ENCODE measurements at places on chromosomes 13 and 19.

DNA sequence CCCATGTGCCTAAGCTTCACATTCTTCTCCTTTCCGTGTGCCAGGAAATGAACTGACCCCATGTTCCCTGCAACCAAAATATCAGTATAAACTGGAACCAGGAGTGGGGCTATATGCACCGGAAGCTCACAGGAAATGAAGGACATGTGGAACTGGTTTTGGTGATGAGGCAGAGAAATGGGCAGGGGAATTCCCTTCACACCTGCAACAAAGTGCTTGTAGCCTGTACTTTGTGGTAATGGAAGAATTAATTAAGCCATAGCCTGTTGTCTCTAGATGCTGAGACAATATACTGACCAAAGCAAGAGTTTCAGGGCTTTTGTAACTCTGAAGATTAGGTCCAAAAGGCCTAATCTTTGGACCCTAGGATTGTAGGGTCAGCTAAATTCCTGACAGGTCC lies 15.5 kb upstream of the UGGT2 start:
- DNase-seq, result no peak

DNA sequence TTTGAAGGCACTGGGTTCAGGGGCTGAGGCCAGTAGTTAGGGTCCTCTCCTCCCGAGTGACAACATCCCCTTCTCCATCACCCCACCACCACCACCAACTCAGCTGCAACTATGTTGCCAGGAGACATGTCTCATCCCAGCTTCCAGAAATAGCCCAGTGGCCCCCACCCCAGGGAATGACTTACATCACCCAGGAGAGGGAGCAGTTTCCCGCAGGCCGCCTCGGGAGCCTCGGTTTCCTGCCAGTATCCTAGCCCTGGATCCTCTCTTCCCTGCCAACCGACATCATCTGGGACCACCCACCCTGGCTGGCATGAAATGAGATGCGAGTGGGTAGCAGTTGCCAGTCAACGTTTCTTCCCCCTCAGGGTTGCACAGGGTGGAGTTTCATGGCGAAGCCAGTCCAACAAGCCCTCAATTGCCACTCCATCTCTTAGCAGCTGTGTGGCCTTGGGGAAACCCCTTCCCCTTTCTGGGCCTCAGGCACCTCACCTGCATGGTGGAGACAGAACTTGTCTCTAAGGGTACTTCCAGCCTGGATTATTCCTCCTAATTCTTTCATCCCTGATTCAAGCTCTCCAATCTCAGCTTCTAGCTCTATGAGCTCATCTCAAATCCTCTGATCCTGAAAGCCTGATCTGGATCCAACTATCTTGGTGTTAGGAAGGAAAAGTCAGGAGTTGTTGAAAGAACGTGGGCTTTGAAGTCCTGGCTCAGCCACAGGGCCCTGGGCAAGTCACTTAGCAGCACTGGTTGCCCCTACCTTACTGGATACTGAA lies 3.9 kb upstream of the GSK3A start:
- no peak for DNase-seq

- peak; percentile 20 for DNase-seq
Measured at GRCh38 chr19:58229255-58229639, 533 bp downstream of the ZNF544 start.

- DNase-seq, result peak; percentile 78
Measured at GRCh38 chr19:17469481-17470067, 750 bp upstream of the SLC27A1 start.

DNA sequence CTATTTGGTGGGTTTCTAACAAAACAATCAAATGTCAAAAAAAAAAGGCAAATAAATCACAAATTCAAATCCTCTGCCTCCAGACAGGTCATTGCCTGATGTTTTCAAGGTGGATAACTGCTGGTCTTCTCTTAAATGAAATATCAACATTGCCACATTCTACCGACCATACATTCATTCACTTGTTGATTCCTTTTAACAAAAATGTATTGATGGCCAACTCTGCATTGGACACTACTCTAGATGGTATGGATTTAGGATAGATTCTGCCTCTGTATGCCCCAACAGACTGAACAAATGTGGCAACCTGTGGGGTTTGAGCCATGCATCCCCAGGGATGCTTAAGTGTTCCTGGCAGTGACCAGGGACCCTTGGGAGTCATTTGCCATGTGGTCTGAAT lies 87.6 kb upstream of the STK24 start:
- DNase-seq, result no peak

DNA sequence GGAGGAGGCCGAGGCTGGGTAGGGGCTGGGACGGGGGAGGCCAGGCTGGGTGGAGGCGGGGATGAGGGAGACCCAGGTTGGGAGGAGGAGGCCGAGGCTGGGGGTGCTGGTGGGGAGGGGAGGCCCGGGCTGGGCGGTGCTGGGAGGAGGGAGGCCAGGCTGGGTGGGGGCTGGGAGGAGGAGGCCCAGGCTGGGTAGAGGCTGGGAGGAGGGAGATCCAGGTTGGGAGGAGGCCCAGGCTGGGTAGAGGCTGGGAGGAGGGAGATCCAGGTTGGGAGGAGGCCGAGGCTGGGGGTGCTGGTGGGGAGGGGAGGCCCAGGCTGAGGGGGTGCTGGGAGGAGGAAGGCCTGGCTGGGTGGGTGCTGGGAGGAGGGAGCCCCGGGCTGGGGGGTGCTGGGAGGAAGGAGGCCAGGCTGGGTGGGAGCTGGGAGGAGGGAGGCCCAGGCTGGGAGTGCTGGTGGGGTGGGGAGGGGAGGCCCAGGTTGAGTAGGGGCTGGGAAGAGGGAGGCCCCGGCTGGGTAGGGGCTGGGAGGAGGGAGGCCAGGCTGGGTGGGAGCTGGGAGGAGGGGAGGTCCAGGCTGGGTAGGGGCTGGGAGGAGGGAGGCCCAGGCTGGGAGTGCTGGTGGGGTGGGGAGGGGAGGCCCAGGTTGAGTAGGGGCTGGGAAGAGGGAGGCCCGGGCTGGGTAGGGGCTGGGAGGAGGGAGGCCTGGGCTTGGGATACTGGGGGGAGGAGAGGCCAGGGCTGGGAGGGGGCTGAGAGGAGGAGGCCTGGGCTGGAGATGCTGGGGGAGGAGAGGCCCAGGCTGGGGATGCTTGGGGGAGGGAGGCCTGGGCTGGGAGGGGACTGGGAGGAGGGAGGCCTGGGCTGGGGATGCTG lies 10.7 kb downstream of the TPGS1 start:
- DNase-seq, result no peak

- no peak for DNase-seq
Measured at GRCh38 chr19:13952931-13953531, 722 bp downstream of the DCAF15 start.

GRCh38 chr13:19668778-19669177 lies 35.3 kb downstream of the MPHOSPH8 start:
- DNase-seq, result no peak

GRCh38 chr13:25584087-25584486 lies 212.3 kb downstream of the ATP8A2 start:
- no peak for DNase-seq

DNA sequence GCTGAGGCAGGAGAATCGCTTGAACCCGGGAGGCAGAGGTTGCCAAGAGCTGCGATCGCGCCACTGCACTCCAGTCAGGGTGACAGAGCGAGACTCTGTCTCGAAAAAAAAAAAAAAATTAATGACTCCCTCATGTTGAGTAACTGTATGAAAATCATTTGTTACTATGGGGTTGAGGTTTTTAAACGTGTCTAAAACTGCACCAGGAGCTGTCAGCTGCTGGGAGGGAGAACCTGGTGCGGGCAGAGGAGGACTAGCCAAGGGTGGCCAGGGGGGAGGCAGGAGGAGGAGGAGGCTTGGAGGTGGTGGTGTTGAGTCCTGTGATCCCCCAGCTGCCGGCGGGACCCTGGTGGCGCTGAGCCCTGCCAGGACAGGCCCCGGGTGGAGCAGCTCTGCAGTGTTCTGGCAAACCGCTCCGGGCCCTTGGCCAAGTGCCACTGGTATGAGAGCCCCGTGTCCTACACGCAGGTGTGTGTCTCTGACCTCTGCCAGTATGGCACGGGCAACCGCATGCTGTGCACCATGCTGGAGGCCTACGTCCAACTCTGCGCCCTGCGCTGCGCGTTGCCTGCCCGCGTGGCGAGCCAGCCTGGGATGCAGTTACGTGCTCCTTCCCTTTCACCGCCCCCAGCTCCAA lies 17.1 kb upstream of the FXYD3 start:
- no peak for DNase-seq

- no peak for DNase-seq
Measured at GRCh38 chr19:46660008-46660517, 919 bp downstream of the DACT3 start.

DNA sequence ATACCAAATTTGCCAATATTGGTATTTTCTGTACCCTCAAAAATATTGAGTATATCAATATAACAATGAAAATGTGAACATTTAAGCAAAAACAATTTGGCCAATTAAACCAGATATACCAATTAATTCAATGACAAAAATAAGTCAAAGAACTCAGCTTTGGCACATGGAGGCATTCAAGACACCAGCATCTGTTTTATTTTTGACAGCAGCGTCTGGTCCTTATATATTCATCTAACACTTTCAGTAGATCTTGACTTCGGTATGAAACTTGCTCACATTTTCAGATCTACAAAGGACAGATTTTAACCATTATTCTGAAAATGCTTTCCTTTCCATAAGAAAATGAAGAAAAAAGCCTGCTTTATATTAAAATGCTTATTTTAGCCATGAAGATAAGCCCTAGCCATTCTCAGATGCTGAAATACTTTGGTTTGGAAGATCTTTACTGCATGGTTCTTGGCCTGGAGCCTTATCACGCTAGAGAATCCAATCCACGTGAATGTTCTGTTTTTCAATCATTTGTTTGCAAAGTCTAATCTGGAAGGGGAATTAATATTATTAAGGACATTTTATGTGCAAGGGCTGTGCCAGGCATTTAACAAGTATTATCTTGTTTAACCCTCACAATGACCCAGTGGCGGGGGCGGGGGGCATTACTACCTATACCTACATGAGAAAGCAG lies 132.2 kb downstream of the DLEU7 start:
- DNase-seq, result no peak

GRCh38 chr19:30799865-30800755 lies 427.9 kb downstream of the ZNF536 start:
- DNase-seq, result no peak

DNA sequence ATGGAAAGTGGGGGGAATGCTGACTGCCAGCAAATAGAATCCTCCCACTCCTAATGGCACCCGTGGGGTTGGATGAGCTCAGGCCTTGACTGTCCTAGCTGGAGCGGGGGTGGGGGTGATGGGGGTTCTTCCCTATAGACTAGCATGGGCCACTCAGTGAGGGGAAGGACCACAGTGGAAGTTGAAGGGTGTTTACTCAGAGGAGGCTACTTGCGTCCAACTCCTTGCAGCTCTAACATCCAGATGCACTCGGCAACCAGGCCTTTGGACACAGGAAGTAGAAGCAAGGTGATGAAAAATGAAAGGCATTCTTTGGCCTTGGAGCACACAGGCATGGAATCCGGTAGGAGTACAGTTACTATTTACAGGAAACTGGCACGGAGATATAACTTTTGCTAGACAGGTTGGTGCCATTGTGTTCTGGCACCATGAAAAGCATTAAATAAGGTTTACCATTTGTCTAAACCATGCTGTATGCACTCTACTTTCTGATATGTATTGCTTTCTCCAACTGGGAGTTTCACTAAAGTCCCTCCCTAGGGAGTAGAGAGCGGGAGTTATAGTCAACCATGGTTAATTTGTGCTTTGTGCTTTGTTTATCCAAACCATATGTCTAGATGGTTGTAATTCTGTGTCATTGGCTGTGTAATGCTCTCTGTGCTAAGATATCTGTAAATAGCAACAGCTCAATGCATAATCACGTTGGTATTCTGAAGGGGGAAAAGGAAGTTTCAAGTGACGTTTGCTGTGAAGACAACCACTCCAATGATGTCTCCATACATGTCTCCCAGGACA lies 125.3 kb downstream of the TSHZ3 start:
- DNase-seq, result no peak

DNA sequence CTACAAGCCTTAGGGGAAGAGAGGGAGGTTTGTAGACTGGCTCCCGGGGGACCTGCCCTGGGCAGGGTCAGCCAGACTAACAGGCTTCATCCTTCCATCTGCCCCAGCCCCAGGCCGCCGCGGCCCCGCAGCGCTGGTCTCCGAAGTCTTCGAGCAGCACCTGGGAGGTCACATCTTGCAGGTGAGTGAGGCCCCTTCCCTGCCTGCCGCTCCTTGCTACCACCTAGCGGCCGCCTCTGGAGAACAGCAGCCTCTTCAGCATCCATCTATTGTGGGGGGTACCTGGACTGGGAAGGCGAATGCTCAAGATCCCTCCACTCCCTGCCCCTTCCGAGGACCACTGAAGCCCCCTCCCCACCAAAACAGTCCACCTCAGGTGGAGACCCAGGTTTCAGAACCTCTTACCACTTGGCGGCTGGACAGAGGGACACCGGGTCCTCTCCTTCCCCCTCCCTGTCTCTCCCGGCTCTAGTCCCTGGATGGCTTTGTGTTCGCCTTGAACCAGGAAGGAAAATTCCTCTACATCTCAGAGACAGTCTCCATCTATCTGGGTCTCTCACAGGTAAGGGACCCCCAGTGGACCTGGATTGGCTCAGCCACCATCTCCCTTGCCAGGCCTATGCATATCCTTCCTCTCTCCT lies 12.7 kb downstream of the NPAS1 start:
- peak; percentile 57 for DNase-seq

- DNase-seq, result peak; percentile 60
Measured at GRCh38 chr13:45325806-45326205, 15.2 kb downstream of the TPT1 start.

GRCh38 chr13:33761740-33762139 lies 56.2 kb upstream of the RFC3 start:
- DNase-seq, result no peak
